ENCODE measurements at places on chromosomes 12 and 14.

DNA sequence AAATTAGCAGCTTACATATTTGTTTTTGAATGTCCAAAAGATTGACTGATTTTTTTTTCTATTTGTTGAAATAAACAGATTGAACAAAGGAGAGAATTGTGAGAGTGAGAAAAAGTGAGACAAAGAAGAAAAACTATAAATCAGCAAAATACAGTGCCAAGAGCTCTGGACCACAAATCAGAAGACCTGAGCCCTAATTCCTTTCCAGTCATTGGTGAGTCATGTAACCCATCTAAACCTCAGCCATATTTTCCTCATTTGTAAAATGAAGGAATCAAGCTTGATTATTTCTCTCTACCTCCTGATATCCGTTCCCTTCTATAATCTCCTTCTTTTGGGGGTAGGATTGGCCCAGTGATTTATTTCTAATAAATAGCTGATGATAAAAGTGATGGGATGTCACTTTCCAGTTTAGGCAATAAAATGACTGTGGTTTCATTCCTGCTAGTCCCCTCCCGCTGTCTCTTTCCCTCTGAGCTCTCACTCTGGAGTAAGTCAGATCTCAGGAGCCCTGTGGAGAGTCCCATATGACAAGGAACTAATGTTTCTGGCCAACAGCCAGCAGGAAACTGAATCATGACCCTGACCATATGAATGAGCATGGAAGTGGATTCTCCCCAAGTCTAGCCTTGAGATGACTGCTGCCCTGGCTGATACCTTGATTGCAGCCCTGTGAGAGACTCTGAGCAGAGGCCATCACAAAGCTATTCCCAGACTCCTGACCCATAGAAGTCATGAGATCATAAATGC, 218.9 kb downstream of the ACSS3 start:
- DNase-seq, result no peak

DNA sequence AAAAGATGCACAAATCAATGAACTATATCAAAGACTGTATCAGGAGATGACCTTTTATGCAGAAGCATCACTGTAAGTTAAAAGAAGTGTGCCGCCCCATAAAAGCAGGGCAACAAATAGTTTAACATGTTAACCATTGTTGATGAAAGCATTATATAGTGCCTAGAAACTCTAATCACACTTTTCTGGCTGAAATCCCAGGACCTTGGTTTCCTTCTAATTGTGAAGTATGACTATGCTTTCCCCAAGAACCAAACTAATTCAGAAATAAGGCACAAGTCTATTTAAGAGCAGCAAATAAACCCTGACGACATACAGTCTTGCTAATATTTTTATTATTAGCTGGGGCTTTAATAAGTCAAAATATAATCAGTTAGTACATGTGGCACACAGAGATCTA, 21.7 kb downstream of the RACGAP1 start:
- DNase-seq, result no peak

- DNase-seq, result no peak
Observed at GRCh38 chr12:119047641-119048040, 66.3 kb downstream of the SRRM4 start.

DNA sequence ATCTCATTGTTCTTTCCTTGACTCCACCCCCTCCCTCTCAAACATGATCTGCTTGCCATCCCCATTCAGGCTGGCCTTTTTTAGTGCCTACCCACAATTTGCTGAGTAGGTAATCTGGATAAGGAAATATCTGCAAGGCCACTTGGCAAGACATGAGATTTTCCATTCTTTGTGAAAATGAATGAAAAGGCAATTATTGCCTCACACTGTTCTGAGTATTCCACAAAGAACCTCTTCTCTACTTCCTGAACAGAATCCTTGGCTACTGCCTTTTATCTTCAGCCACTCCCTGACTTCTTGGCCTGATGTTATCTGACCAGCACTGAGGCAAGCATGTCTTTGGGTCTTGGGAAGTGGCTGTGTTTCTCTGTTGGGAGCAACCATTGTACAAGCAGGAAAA, 263.2 kb upstream of the ATP2B1 start:
- DNase-seq, result no peak

GRCh38 chr12:12460935-12461922, 101.4 kb downstream of the DUSP16 start:
- DNase-seq, result no peak

DNA sequence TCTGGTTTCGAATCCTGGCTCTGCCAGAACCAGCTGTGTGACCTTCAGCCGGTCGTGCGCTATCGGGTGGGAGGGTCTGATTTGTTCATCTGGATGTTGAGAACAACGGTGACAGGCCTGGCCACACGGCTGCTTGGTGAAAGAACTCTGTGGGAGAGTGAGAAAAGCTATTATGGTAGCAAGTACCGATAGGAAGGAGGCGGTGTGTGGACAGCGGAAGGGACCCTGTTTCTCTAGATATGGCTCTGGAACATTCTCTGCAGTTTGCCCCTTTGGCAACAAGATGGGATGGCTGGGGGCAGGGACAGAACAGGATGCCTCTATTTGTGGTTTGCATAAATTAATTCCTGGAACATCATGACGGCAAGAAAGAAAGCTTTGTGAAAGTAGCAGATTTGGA, 347.3 kb downstream of the AACS start:
- DNase-seq, result no peak
